Stimulated activated CD8-positive, alpha-beta memory T cell treated with anti-CD3 and anti-CD28 coated beads, Interleukin-4, amount 100 ng/mL, for 4 hours (primary cell): ENCODE measurements at places on chromosomes 3 and 15.

GRCh38 chr15:90037961-90038631 lies 37.0 kb downstream of the ZNF710 start:
- DNase-seq: no peak

- DNase-seq: no peak
Observed at GRCh38 chr15:76368122-76368621, 31.6 kb downstream of the ISL2 start.

- DNase-seq: no peak
Observed at GRCh38 chr3:48852151-48852550, 4.5 kb upstream of the PRKAR2A start.

DNA sequence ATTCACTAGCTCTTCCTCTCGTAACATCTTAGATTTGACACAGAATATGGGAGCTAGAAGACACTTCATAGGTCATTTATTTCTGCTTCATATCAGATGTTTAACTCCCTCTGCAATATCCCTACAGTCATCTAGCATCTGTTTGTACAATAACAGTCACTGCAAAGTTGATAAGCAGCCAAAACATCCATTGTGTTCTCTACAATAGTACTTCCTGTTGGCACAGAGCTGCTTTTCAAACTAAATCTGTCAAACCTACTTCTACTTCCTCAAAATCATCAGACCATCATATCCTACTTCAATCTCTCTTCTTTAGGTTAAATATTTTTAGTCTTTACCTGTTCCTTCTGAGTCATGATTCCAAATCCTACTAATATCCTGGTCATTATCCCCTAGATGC lies 233.2 kb downstream of the FGF12 start:
- no peak for DNase-seq

DNA sequence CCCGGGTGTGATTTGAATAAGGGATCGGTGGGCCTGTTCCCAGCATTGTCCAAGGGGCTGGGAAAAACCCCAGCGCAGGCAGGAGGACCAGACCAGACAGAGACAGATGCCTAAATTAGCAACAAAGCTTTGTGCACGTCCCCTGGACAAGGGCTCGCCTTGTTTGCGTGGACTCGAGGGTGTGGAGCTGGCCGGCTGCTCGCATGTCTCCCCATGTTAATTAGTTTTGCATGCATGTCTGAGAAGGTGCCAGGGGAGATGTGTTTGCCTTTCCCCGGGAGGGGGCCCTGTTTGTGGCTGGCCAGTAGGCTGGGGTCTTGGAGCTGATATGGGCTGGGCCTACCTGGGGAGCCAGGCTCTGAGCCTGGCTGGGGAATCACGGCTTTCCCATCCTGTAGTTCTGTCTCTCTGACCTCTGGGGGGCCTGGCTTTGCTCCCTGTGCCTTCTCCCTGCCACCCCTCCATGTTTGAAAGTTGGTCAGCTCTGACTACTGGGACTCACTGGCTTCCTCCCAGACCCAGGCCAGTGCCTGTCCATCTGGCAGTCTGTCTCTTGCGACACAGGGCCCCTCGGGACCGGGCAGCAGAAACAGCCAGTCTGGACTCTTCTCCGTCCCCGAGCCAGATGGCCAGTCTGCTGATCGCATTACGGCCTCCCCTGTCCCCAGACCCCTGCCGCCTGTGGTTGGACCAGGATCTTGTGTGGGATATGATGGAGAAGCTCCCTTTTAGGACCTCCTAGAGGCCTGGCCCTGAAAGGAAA lies 55.4 kb upstream of the POLG start:
- no peak for DNase-seq

GRCh38 chr3:47872916-47873315 lies 70.0 kb downstream of the DHX30 start:
- DNase-seq: no peak

- DNase-seq: no peak
Observed at GRCh38 chr3:170321321-170322034, 36.0 kb upstream of the SKIL start.

DNA sequence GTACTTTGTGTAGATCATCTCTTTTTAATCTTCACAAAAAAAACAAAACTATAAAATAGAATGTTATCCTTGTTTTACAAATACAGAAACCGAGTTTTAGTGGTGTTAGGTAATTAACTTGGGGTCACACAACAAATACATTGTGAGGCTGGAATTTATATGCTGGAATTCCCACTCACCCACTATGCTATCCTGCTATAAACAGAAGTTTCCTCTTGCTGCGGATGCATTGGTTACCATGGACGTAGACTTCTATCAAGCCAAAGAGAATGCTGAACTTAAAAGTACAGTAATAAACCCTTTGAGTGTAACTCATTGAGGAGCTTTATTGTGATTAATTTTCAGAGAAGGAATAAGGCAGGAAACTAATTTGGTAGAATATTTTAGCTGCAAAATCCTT lies 9.2 kb downstream of the SNAP23 start:
- no peak for DNase-seq

DNA sequence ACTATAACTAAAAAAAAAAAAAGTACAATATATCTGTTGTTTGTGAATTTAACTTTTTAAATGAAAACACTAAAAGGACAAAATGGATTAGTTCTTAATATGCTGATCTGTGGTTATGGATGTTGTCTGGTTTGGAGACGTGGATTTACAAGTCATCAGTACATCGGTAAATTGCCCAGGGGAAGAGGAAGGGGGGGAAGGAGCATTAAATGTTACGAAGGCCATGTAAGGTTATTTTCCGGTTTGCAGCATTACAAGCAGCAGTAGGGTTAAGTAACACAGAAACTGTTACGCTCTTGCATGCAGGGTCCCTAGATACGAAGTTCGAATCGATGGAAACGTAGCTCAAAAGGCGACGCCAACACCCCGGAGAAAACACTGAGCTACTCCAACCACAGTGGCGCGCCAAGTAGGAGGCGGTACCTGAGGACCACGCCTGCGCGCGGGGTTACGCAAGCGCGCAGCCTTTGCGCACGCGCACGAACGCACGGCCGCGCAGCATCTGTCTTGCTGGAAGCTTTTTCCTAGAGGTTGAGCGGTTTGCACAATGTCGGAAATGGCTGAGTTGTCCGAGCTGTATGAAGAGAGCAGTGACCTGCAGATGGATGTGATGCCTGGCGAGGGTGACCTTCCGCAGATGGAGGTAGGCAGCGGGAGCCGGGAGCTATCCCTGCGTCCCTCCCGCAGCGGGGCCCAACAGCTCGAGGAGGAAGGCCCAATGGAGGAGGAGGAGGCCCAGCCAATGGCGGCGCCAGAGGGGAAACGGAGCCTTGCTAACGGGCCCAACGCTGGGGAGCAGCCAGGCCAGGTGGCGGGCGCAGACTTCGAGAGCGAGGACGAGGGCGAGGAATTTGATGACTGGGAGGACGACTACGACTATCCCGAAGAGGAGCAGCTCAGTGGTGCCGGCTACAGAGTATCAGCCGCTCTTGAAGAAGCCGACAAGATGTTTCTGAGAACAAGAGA lies at the start of gene EID1:
TSS of gene EID1 (plus strand) at position 505 of the 966 bp plus-strand sequence. CDS start at position 548, 43 bp downstream.
- peak; percentile 84 for DNase-seq

DNA sequence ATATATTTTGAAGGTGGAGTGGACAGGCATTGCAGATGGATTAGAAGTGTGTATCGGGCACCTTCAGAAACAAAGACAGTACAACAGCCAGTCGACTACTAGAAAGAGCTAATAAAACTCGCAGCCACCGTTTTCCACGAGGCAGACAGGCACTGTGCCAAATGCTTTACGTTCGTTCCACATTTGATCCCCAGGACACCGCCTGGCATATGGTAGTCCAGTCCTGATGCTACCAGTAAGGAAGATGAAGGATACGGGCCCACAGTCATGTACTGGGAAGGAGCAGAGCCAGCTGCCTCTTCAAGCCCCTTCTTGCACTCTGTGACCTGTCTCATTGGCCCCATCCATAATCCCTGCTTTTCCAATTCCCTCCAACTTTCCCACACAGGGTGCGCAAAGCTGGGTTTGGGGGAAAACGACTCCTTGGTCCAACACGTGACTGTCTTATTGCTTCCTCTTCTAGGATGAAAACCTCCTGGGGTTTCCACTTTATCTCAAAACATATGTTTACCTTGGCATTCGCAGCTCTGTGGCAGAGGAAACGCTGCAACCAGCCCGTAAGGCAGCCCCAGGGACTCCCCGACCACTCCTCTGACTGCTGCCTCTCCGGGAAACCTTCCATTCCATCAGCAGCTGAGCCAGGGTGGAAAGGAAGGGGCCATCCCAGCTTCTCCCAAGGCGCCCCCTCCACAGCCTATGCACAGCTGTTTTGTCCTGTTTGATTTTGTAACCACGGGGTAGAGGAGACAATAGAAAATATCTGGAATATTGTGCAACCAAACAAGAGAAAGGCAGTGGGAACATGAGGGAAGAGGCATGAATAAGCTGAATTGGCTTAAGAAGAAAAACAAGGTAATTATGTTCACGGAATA lies 107.4 kb downstream of the ADAMTS17 start:
- no peak for DNase-seq

DNA sequence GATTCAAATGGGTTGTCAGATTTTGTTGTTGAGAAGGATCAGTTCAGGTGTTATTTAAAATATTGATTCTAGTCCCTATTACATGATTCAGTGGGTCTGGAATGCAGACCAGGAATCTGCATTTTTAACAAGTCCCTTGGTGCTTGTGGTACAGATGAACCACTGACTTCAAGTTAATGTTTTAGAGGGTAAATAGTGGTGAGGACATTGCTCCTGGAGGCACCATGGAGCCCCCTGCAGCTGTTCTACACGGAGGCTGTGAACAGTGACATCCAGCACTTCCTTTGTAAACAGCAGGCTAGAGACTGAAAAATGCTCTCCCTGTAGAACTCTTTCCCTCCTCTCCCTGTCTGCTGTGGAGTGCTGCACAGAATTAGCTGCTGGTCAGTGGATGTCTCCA lies 4.8 kb upstream of the FSIP1 start:
- no peak for DNase-seq

DNA sequence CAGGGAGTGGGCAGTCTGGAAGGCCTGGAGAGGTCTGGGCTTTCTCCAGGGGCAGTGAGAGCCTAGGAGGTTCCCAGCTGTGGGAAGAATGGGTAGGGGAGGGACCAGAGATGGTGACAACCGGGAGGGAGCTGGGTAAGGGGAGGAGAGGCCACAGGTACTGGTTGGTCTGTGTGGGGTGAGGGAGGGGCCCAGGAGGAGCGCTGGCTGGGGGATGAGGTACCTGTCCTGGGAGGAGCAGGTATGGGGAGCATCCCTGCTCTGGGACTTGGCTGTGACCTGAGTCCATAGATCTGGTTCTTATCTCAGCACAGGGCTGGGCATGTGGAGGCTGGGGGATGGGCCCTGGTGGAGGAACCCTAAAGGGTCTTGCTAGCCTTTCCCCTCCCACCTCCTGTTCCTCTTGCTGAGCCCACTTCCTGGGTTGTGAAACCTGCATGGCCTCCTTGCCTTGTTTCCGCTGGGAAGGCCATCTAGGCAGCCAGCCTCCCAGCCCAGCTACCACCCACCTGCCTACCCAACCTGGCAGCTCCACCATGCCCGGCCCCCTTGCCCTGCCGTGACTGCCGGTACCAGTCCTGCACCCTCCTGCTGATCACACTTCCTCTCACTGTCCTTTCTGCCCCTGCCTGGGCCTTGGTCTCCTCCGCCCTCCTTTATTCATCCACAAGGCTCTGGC lies 11.0 kb downstream of the PRKCD start:
- DNase-seq: no peak

DNA sequence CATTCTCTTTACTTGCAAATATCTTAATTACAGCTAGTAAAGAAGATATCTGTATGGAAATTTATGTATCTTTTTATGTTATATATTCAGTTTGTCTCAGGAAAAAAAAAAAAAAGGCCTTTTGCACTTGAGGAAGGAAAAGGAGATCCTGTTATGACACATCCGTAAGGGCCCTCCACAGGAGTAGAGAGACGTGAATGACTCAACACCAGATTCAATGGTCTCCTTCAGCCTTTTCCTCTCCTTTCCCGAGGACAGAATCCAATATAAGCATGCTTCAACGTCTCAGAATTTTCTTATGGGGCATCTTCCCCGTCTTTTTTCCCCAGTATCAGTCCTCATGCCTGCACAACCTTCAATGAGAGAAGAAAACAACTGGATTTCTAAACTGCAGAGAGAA lies 340.3 kb downstream of the NTRK3 start:
- no peak for DNase-seq

DNA sequence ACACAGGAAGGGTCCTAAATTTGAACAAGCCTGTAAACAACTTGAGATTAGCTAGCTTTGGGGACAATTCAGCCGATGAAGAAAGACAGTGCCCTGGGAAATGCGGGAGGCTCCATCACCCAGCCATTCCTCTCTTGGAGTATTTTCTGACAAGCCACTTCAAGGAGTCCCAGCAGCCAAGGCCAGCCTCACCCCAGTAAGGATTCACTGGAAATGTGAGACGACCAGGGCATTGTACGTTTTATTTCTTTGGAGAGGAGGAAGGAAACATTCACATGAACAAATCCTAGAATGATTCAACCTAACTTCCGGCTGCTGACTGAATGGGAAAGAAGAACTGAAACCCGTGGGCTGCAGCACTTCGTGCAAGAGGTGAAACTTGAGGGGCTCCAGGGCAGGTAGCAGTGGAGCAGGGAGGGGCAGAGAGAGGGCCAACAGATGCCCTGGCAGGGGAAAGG lies 116.4 kb upstream of the ARHGEF3 start:
- no peak for DNase-seq

DNA sequence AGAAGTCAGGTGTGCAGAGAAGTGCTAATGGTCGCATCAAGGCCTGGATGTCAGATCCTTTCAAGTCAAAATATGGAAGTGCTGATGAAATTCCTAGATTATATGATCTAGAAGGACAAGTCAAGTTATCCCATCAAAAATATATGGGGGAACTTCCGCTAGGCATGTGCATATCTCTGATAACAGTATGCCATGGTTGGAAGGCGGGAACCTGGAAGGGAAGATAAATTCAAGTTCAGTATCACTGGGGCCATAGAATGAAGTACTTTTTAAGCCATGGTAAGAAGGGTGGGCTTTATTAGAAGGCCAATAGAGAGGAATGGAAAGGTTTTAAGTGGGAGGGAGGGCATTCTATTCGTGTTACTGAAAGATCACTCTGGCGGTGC lies 38.3 kb downstream of the MITF start:
- DNase-seq: no peak

DNA sequence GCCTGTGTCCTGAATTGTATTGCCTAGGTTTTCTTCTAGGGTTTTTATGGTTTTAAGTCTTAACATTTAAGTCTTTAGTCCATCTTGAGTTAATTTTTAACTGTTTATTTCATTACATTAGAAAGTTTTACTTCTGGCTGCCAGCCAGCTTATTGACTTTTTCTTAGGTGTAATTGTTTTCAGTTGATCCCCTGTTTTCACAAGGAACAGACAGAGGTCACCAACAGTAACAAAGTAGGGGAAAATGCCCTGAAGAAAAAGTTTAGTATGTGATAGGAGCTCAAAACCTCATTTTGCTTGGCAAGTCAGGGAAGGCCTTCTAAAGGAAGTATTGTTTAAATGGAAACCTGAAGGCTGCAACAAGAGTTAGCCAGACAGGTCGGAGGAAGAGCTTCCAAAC lies 10.4 kb downstream of the WDR48 start:
- DNase-seq: no peak

GRCh38 chr3:65245133-65246063 lies 557.6 kb upstream of the ADAMTS9 start:
- no peak for DNase-seq

- no peak for DNase-seq
Observed at GRCh38 chr15:81567924-81568323, 193.9 kb upstream of the TMC3 start.

- DNase-seq: no peak
Observed at GRCh38 chr15:28891588-28891987, 5.8 kb downstream of the APBA2 start.

GRCh38 chr3:18411541-18411940 lies 13.6 kb downstream of the SATB1 start:
- DNase-seq: no peak

GRCh38 chr15:50224606-50225005 lies 40.9 kb downstream of the HDC start:
- no peak for DNase-seq

GRCh38 chr15:93179072-93179471 lies 90.1 kb upstream of the RGMA start:
- no peak for DNase-seq
